Pancreas (tissue), 10 donors: ENCODE measurements at places on chromosomes 3 and 15. TPM values are rescaled to one million over a fixed set of nuclear protein-coding genes. Genes with fewer than 3 reads are reported as not detected.

CHST2 gene
- 0.39 TPM for total RNA-seq

SIDT1 gene
- 2.6 TPM for total RNA-seq

NCEH1 gene
- total RNA-seq = 4.7 TPM

SRGAP3 gene
- 2.8 TPM for total RNA-seq

RETNLB gene
- total RNA-seq = not detected

ROPN1 gene
- not detected for total RNA-seq

KY gene
- total RNA-seq = 0.19 TPM

DNA sequence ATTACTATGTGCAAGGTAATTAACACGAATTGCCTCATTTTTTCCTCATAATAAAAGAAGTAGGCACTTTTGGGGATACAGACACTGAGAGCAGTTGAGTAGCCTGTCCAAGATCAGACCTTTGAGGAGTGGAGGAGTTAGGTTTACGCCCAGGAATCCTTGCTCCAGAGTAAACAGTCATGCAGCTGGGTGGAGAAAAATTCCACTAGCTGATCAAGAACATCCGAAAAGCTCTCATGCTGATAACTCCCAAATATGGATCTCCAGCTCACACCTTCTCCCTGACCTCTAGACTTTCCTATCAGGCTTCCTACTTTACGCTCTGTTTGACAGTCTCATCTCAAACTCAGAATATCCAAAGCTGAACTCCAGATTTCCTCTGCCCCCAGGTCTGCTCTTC is 53.3 kb downstream of the ST6GAL1 start:
- DNase-seq = no peak
- H3K27me3 ChIP-seq = no peaks in the 10 kb centered on the region
- no peaks in the 10 kb centered on the region for H3K36me3 ChIP-seq
- H3K27ac ChIP-seq = no peak overlapping the region
- no peak overlapping the region for H3K4me3 ChIP-seq

DNA sequence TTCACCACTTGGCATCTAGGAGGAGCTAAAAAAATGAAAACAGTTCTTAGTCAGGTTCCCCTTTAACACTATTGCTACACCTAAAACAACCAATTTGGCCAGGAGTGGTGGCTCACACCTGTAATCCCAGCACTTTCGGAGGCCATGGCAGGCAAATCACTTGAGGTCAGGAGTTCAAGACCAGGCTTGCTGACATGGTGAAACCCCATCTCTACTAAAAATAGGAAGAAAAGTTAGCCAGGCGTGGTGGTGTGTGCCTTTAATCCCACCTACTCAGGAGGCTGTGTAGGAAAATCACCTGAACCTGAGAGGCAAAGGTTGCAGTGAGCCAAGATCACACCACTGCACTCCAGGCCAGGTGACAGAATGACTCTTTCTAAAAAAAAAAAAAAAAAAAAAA is 124.1 kb downstream of the DGKG start:
- H3K4me3 ChIP-seq = no peak overlapping the region
- H3K27me3 ChIP-seq = no peaks in the 10 kb centered on the region
- no peak for DNase-seq

GRCh38 chr3:179541094-179541493 is 21.6 kb upstream of the ACTL6A start:
- H3K27me3 ChIP-seq = no peaks in the 10 kb centered on the region
- H3K27ac ChIP-seq = no peak overlapping the region
- H3K36me3 ChIP-seq = no peaks in the 10 kb centered on the region
- H3K4me3 ChIP-seq = no peak overlapping the region
- no peaks in the 10 kb centered on the region for H3K4me1 ChIP-seq

GRCh38 chr3:164524201-164524600 is 554.1 kb downstream of the SI start:
- no peaks in the 10 kb centered on the region for H3K4me1 ChIP-seq
- no peaks in the 10 kb centered on the region for H3K27me3 ChIP-seq
- DNase-seq = no peak
- H3K27ac ChIP-seq = no peak overlapping the region
- no peak overlapping the region for H3K4me3 ChIP-seq
- H3K36me3 ChIP-seq = no peaks in the 10 kb centered on the region

DNA sequence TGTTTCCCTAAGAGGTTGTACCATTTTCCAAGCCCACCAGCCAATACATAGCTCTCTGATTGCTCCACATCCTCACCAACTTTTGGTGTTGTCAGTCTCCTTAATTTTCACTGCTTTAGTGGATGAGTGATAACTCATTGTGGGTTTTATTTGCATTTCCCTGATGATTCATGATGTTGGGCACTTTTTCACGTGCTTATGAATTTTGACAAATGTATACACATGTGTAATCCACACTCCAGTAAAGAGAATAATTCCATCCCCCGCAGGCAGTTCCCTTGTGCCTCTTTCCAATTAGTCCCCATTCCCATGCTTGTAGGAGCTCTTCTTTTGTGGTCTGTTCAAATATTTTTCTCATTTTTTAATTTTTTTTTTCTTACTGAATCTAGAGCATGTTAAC is 52.4 kb downstream of the ANP32A start:
- no peaks in the 10 kb centered on the region for H3K27me3 ChIP-seq
- H3K4me3 ChIP-seq = no peak overlapping the region
- H3K27ac ChIP-seq = no peak overlapping the region
- no peaks in the 10 kb centered on the region for H3K36me3 ChIP-seq
- DNase-seq = no peak
- no peaks in the 10 kb centered on the region for H3K4me1 ChIP-seq

DNA sequence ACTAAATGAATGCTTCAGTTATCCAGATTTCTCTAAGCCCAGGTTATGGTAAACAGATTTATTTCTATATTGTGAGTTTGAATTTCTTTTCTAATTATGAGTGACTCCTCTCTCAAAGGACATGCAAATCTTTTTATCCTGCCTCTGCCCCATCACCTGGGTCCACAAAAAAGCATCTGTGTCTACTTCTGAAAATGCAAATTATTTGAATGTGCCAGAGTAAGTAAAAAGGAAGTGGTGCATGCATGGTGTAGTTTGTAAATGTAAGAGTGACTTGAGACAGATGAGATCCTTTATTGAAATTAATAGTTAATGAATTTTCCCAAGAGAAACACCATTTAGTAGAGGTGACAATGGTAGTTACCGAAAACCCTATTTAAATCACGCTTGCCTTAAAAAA is 26.9 kb downstream of the MCTP2 start:
- H3K4me3 ChIP-seq = no peak overlapping the region
- H3K27ac ChIP-seq = no peak overlapping the region
- H3K27me3 ChIP-seq = no peaks in the 10 kb centered on the region
- no peaks in the 10 kb centered on the region for H3K36me3 ChIP-seq
- no peak for DNase-seq
- H3K4me1 ChIP-seq = no peaks in the 10 kb centered on the region

DNA sequence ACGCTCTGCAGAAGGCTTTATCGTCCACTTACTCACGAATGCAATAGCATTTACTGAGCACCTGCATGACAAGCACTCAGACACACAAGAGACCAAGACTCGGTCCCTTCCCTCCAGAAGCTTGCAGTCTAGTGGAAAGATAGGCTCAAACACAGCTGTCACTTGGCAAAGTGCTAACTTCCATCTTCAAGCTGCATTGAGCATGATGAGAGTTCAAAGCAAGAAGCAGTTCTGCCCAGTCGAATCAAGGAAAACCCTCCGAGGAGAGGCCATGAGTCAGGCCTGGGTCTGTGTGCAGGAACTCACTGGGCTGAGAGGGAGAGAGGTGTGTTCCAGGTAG is 51.5 kb downstream of the C3orf20 start:
- H3K36me3 ChIP-seq = no peaks in the 10 kb centered on the region
- DNase-seq = no peak
- no peaks in the 10 kb centered on the region for H3K4me1 ChIP-seq
- H3K4me3 ChIP-seq = no peak overlapping the region

- H3K36me3 ChIP-seq = no peaks in the 10 kb centered on the region
- peaks cover 26% of the 10 kb centered on the region for H3K4me1 ChIP-seq
- no peak overlapping the region for H3K4me3 ChIP-seq
- no peaks in the 10 kb centered on the region for H3K27me3 ChIP-seq
- DNase-seq = no peak
Observed at GRCh38 chr3:113279686-113280085, 68.3 kb downstream of the BOC start.

DNA sequence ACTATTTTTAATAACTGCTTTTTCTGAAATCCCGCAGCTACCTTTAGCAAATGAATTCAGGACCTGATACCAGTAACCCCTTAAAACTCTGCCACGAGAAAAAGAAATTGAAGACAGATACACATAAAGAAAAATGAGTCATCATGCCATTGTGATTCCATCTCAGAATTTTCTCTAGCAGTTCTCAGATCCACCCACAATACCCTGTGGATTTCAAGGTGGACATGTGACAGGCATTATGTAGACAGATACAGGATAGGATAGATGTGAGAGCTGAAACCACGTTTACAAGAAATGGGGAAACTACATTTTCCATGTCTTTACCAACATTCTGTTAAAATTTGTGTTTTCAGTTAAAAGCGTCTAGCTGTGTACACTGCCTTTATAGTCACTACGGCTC is 291.9 kb upstream of the NR2F2 start:
- no peaks in the 10 kb centered on the region for H3K27me3 ChIP-seq
- H3K4me1 ChIP-seq = no peaks in the 10 kb centered on the region
- H3K36me3 ChIP-seq = no peaks in the 10 kb centered on the region
- no peak for DNase-seq
- H3K4me3 ChIP-seq = no peak overlapping the region
- H3K27ac ChIP-seq = no peak overlapping the region

- no peak overlapping the region for H3K27ac ChIP-seq
- no peaks in the 10 kb centered on the region for H3K4me1 ChIP-seq
- no peaks in the 10 kb centered on the region for H3K27me3 ChIP-seq
Observed at GRCh38 chr15:77748078-77749064, 115.7 kb upstream of the LINGO1 start.
